ENCODE measurements at places on chromosomes 5 and 9.

DNA sequence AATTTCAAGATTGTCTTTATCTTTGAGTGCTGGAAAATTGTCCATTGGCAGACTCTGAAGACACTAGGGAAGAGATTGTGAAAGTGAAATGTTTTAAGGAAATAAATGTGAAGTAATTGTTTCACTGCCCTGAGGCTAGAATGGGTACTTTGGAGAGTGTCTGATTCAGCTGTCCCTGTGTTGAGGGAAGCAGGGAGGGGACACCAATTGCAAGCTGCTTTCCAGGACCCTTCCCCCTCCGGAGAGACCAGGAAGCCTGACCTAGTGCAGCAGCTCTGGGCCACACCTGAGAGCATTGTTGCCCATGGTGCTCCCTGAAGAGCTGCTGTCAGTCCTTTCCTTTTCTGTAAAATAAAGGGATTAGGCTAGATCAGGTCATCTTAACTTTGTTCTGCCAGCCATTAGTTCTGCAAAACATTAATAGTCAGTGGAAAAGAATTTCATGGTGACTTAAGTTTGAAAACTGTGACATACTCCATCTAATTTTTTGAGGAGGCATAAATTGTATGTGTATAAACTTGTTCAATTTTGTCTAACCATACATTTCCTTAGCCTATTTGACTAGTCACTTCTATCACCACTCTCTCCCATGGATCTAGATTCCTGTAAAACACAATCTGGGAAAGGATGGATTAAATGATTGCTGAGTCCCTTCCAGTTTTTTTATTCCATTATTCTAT lies 18.8 kb downstream of the MAP1B start:
- no peak for DNase-seq

DNA sequence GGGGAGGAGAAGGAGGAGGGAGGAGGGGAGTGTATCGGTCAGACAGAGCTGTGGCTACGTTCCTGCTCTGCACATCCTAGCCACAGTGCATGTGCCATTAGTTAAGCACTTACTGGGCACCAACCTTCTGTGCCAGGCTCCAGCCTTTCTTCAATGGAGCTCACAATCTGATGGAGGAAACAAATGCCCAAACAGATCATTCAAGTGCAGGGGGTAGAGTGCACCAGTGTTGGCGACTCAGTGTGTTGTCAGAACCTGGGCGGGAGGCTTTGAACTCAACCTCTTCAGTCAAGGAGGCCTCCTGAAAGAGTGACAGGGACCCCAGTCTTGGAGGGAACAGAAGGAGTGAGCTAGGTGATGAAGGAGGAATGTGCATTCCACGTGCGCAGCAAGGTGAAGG lies 51.9 kb upstream of the SHB start:
- no peak for DNase-seq

GRCh38 chr5:131536211-131536826 lies 98.7 kb downstream of the RAPGEF6 start:
- no peak for DNase-seq

DNA sequence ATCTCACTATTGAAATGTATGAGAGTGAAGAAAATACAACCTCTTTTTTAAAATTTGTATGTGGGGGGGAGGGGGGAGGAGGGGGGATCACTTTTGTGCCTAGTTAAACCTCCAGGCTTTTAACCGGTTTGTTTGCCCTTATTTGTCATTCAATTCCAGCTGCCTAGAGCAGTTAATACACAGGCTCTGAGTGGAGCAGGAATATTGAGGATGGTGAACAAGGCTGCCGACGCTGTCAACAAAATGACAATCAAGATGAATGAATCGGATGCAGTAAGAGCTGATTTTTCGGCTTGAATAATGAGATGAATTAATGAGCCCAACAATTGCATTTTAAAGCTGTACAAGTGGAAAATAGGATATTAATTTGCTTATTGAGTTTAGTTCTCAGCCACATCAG lies 28.7 kb upstream of the SNX24 start:
- DNase-seq, result no peak

DNA sequence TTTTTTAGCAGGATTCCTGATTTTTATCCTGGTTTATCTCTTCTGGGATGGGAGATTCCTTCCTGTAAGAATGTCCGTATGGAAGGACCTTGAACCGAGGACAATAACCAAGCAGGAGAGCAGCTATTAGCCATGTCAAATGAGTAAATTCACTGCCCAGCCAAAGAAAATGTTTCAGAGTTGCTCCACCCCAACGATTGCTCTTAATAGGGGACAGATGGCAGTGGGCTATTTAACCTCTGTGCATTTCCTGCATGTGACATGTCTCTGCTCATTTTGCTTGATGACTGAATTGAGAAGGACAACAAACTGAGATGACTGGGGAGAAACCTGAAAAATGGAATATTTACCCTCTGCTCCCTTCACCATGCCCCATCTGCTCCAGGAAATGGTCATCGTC lies 479.9 kb upstream of the ZNF462 start:
- no peak for DNase-seq

- DNase-seq, result no peak
These were observed 351.8 kb upstream of the WWC1 start for GRCh38 chr5:167939686-167940085.

DNA sequence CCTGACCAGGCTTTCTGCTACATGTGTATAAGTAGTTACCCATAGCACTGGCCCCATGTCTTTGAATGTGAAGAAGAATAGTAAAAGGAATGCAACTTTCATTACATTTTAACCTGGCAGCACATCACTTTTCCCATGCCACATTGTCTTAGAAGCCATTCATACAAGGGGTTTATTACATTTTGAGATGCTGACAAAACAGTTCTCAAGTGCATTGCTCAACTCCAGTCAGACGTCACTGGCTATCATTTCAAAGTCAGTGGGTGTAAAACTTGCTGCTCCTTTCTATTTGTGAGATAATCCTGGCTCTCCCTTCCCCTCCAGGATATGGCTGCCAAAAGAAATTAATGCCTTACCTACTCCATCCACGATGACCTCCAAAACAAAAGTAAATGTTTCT lies 97.0 kb upstream of the VCAN start:
- DNase-seq, result no peak

- DNase-seq, result peak; percentile 72
These were observed 158.1 kb downstream of the C9orf152 start for GRCh38 chr9:110049699-110050450.

DNA sequence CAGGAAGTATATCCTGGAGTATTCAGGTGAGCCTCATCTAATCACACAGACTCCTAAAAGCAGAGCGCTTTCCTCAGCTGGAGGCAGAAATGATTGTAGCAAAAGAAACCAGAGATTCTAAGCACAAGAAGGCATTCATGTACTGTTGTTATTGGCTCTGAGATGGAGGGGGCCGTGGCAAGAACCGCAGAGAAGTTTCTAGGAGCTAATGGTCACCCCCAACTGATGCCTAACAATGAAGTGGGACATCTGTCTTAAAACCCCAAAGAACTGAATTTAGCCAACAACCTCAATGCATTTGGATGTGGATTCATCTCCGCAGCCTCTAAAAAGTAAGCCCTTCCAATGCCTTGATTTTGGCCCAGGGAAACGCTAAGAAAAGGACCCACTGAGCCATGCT lies 76.3 kb downstream of the ADAMTSL1 start:
- DNase-seq, result no peak

DNA sequence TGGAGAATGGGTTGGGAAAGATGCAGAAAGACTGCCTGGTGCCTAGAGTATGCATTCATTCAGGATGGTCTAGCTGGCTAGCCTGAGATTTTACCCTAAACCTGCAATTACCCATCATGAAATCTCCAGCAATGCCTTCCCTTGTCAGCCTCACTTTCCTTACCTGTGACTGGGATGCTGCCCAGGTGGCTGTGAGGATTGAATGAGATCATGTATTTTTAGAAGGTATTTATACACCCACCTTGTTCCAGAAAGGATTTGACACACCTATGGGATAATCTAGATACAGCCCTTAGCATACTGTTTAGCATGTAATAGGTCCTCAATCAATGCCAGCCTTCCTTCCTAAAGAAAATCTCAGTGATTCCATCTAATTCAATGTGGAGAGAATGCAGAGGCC lies 561.4 kb downstream of the CDK5RAP2 start:
- DNase-seq, result no peak

DNA sequence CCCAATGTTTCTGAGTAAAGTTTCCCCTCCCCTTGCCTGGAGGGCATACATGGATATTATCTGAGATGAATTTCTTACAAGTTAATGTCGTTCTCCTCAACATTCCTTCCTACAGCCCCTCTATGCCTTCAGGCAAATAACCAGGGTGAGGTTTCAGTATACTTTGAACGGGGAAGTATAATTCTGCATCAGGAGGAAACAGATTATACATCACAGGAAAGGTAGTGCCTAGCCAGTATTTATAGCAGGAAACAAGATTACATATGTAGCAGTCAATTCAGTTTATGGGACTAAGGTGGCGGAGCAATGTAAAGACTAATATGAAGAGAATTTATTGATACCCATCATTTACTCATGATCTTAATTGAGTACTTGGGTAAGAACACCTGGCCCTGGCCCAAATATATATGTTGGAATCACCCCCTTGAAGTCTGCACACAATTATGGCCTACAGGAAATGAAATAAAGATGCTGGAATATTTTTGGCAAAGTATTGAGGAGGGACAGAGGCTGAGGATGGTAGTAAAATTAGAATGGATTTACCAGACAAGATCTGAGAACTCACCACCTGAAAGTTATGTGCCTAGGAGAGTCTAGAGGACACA lies 661.1 kb downstream of the PTPRD start:
- no peak for DNase-seq

GRCh38 chr5:116453988-116454411 lies 120.6 kb downstream of the SEMA6A start:
- DNase-seq, result no peak
